HFF-Myc (cell line): ENCODE measurements at places on chromosomes 3 and 15.

GRCh38 chr3:38000242-38000916 lies 9.8 kb downstream of the VILL start:
- no peak for DNase-seq

DNA sequence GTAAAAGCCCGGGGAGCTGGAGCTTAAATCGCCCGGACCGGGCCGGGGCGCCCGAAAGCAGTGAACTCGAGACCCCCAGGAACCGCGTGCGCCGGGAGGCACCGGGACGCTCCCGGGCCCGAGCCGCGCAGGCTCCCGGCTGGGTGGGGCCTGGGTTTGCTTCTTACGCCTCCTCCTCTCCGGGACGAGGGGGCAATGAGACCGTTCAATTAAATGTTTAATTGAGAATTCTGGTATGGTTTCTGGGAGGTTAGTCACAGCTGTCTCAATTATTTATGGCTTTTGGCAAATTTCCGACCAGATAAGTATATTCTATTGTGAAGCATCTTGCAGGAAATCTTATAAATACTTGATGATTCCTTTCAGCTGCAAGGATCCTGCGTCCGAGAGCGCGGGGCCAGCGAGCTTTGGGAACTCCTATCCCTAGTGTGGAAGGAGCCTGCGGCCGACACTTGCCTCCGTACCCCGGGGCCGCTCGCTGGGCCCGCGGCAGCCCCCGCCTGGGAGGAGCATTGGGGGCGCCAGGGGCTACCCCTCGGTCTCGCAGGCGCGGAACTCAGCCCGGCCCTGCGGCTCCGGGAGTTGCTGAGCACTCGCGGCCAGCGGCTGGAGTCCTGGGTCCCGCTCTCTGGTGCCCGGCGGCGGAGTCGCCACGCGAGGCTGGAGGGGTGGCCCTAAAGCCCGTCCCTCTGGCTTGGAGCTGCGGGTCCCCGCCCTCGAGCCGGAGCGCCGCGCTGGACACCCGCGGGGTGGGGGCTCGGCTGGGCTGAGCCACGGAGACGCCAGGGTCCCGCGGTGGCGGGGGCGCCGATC lies 10.3 kb downstream of the ISL2 start:
- DNase-seq = no peak

DNA sequence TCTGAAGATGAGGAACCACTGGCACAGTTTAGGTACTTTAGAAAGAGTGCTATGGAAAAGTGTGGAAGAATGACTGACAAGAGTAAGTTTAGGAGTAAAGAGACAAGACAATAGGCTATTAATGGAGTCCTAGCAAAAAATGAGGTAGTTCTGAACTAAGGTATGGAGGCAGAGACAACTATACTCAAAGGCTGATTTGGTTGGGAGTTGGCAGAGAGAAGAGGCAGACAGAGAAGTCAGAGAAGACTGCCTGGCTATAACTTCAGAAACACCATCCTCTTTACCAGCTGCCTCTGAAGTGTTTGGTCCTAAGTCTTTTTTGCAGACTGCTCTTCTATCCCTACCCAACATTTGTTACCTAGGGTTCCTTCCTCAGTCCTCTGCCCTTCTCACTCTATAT lies 19.2 kb downstream of the DYNC1LI1 start:
- DNase-seq = no peak

GRCh38 chr3:72150634-72151412 lies 365.9 kb upstream of the PROK2 start:
- DNase-seq = no peak

DNA sequence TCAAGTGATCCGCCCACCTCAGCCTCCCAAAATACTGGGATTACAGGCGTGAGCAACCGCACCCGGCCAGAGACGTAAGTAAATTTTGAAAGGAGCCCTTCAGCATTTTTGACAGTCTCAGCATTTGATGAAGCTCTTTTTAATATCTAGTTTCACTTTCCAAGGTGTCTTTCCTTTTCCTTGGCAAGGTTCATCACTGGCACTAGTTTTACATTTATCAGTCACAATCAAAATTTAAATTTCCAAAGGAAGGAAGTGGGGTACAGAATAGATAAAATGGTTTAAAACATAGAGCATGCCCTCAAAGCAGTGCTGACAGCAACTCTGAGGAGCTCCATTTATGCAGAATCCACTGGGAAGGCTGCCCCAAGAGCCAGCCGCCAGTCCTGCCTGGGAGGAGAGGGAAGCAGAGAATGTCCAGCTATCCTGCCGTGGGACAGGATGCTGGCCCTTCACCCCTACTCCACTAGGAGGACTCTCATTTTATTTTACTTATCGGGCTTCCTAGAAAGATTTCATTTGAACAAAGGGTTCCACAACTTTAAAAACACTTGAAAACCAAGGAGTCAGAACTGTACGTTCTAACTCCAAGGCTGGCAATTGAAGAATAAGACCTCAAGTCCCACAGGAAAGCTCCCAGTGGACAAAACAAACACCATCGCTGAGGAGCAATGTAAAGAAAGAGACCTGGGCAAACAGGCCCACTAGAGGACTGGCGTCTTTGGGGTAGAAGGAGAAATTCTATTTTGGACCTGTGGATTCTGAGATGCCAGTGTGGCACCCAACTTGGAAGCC lies 9.9 kb downstream of the SFMBT1 start:
- no peak for DNase-seq

DNA sequence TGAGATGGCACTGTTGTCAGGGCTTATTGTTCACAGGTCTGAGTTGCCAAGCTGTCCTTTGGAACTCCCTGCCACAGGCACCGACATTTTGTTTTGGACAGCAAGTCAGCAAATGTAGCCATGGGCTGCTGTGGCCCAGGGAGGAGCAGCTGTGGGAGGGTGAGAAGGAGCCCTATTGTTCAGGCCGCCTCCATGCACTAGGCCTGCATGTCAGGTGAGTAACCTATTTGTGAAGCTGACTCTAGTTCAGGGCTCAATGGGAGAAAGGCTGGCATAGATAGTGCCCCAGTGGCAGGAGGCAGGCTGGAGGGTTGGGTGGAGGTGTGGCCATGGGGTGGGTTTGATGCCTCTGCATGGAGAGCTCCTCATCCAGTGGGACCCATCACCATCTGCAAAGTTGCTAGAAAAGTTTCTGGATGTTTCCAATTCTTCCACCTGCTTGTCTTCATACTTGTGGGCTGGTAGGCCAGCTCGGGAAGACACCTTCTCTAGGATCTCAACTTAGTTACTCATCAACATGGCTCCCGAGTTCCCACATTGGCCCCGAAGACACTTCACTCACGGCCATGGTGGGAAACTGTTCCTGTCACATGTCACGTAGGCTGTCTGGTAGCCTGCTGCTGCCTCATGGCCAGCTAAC lies 19.5 kb downstream of the AMOTL2 start:
- DNase-seq = no peak

- no peak for DNase-seq
Measured at GRCh38 chr3:31908391-31909097, 72.5 kb downstream of the OSBPL10 start.

DNA sequence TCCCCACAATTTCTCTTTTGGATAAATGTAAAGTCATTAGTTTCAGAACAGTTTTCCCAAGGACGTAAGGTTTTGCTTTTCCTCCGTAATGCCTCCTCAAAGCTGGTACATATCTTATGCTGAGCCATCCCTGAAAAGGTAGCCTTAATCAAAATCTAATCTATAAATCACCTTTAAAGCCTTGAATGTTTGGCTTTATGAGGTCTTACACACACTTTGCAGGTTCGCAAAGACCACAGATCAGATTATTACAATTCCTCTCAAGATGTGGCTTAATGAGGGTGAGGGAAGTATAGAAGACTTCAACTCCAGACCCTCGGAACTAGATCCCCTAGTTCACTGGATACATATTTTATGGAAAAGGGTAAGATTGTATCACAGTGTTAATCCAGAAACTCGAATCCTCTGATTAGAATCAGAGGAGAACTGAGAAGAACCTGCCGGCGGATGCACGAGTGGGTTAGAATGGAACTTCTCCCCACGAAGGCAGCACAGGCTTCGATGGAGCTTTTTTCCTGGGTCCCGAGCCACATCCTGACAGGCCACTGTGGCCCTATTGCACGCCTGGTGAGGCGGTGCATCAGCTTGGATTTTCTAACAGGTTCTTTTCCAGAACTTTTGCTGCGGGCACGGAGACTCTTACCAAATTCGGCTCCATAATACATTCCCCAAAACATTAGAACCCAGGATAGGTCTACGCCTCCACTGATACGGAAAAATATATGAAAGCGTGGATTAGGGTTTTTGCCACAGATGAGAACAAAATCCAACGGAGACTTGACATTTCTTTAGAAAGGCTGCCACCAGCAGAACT lies 1.2 kb downstream of the CTXND1 start:
- no peak for DNase-seq

- DNase-seq = no peak
Measured at GRCh38 chr3:108834551-108834950, 12.0 kb downstream of the TRAT1 start.

DNA sequence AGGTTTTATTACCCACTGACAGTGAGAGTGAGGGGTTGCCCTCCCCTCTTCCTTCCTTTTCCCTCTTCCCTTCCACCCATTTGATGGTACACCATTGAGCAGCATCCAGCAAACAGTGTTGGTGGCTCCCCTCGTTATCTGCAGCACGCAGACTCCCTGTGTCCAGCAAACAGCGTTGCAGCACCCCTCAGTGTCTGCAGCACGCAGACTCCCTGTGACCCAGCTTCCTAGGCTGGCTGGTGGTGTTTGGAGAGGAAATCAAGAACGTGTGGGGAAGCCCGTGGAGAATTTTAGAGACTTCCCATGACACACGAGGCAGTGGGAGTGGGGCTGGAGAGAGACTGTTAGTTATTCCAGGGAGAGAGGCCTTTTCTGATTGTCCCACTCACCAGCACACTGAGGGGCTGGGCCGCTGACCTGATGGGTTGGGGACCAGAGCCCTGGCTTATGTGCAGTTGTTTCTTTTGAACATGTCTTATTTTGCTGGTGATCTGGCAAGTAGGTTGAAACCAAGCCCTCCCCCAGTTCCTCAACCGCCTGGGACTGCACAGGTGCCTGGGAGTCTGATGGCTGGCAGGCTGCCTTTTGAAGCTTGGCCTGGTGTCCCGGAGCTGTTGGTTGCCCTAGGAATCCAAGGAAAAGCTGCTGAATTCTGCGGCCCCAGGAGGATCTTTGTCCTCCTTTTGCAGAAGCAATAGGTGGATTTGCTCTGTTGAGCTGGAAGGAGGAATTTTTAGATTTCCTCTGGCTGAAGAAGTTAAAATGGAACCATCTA lies 19.0 kb downstream of the APBA2 start:
- no peak for DNase-seq

DNA sequence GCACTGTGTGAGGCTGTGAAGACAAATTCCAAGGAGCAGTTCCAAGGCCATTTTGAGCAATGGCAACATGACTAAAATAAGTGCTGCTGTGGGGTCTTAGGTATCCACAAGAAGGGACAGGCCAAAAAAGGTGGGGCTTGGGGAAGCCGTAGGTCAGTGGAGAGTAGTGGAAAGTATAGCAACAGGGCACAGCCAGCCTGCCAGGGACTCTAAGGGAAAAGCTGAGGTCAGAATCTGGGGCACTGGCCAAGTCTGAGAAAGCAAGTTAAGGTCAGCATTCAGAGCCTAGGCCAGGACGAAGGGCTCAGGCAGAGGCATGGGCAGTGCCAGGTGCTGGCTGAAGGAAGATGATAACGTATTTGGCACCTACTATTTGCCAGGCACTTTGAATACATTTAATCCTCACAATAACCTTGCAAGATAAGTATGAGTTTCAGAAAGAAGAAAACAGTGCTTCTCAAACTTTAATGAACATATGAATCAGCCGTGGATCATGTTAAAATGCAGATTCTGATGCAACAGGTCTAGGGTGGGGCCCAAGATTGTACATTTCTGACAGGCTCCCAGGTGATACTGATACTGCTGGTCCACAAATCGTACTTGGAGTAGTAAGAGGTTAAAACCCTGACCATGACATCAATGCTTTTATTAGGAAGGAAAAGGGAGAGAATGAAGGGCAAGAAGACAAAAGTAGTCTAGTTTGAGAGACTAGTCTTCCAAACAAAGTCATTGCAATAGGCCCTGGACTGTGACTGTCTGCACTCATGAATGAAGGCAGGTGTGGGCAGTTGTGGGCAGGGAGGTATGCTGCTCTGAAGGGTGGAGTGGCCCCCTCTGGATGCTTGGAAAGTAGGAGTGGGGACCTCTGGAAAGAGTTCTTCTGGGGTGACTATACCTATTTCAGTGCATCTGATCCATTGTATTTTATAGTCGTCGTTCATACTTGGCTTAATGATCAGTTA lies 106.3 kb upstream of the ANKRD28 start:
- DNase-seq = no peak
